NCI-H1436 (cell line): ENCODE measurements at places on chromosomes 1 and 21.

- no peak for DNase-seq
These were observed 65.7 kb downstream of the TMCO4 start for GRCh38 chr1:19734056-19734455.

GRCh38 chr1:231424950-231425805 lies 3.1 kb upstream of the EGLN1 start:
- DNase-seq = no peak

DNA sequence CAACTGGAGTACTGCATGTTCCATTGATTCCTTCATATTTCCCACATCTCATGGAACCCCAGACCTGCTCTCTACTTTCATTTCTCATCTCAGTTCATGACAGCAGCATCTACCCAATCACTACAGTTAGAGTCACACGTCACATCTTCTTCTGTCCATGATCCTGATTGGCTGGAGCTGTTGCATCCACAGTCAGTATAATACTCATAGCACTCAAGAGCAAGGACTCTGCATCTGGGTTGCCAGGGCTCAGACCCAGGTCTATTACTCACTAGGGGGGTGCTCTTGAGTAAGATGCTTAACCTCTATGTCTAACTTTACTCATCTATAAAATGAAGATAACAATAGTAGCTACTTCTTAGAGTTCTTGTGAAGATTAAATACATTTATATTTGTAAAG lies 4.4 kb upstream of the XPR1 start:
- no peak for DNase-seq

DNA sequence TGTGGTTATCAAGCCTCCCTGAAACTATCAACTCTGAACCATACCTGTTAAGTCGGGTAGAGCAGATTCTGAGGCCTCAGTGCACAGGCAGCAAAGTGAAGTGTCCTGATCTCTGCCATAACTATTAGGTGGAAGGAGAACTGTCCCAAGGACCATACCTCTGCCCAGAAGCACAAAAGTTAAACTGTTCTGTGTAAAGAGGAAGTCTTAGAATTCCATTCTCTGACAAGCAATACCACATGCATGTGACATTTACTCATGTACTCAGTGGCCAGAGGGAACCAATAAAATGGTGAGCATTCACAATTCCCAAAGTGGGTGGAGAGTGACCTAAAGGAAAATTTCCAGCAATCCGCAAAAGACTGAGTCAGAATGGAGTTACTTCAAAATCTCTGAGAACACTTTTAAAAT lies 61.0 kb downstream of the TOR3A start:
- DNase-seq = no peak

DNA sequence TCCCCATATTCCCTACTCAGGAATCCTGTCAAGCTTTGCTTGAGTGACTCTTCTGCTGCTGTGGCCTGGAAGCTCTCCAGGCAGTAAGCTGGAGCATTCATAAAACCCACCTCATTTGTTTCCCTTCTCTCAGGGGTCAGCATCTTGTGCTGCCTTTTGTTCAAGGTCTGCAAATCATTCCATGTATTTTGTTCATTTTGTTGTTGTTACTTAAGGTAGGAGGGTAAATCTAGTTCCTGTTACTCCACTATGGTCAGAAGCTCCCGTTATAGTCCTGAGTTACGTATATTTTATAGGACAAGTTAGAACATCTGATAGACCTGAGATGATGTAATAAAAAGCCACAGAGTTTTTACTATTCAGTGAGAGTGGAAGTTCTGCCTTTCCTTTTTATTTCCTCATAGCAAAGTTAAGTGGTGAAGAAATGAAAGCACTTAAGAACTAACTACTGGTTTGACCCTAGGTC lies 9.9 kb downstream of the SYNJ1 start:
- no peak for DNase-seq

GRCh38 chr1:87180682-87181081 lies 148.0 kb upstream of the LMO4 start:
- DNase-seq = no peak

DNA sequence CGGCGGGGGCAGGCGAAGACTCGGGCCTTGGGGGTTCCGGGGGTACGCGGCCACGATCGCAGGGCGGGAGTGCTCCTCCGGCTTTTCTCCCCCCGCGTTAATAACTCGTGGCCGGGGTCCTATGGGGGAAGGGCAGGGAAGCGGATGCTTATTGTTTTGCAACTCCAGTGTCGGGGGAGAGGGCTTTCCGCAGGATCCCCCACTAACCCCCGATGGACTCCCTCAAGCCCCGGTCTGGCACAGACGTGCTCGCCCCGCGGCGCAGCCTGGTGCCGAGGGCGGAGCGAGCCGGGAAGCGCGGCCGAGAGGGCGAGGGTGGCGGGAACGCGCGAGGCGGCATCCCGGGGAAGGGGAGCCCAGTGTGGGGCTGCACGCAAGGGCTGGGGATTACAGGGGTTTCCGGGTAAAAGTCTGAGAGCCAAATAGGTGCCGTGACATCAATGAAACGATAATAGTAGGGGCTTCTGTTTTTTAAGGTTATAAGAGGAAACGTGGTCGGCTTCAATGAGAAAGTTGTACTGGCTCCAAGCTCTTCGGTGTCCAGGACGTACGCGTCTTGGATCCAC lies 772 bp downstream of the UCK2 start:
- DNase-seq = peak; percentile 31

- DNase-seq = no peak
These were observed 20.5 kb downstream of the HIVEP3 start for GRCh38 chr1:41898191-41898713.

DNA sequence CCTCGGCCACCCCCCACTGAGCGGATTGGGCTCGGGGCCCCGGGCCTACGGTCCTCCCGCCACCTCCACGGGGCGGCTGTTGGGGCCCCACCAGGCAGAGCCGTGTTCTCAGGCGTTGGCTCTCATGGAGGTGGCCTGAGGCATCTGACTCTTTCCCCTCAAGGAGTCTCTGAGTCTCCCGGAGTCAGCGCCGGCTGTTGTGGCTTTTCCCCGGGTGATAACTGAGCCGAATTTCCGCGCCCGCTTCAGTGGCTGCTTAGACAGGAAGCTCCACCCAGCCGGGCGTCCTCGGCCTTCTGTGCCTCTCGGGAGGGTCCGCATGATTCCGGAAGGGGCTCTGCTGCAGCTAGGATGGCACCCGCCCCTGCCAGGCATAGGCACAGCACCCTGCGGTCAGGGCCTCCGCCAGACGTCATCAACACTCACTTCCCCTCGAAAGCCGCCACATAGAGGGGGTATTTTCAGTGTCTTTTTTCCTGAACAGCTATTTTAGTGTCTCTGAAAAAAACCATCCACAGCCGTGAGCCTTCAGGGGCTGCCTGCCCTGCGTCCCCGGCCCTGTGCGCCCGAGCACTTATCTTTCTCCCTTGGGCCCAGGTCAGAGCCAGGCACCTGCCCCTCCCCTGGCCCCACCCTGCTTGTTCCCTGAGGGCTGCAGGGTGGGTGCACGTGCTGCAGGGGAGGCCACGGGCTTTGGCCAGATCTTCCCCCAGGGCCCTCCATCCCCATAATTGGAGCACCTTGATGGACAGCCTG lies 72.9 kb downstream of the SKI start:
- DNase-seq = no peak

DNA sequence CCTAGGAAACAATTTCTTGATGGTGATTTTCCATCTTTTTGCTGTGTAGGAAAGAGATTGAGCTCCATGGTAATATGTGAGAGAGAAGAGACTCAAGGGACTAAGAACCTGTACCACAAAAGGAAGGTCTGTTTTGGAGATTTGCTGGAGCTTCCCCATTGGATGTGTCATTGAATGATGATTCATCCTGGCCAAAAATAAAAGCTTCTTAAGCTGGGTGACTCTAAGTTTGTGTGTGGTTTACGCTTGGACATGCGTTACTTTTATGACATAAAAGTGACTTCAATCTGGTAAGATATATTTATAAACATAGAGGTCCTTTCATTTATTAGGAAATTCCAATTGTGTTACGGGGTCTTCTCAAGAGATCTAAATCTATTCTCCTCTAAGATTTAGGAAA lies 17.4 kb upstream of the IL19 start:
- no peak for DNase-seq

DNA sequence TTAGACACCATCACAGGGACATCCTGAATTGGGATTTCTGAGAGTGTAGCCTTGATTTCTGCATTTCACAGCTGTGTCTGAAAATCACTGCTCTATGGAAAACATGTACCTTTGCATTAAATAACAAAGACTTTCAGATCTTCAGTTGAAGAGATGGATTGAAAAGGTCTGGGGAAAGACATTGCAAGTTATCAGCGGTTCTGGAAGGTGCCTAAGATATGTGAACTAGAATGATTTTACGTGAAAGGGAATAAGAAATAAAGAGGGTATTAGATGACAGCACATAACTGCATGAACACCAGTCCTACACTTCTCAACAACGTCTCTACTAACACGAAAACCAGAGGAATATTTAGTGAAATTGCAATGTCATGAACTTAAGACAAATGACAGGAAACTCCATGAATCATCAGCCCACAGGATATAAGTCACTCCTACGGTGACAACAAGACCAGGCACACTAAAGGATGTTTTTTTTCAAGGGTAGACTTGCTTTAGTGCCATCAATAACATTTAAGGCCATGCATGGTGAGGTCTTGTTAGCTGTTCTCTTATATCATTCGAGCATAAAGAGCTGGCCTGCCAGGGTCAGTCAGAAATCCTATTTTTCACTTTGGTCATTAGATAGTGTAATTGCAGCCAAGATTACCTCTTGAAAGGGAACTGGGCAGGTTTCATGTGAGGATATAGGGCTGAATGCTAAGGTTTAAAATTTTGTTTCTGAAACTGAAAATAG lies 283.1 kb downstream of the GRIK1 start:
- DNase-seq = no peak

GRCh38 chr1:8545078-8545477 lies 227.2 kb downstream of the SLC45A1 start:
- no peak for DNase-seq

GRCh38 chr1:214848101-214848500 lies 234.4 kb upstream of the KCNK2 start:
- DNase-seq = no peak

GRCh38 chr1:233473549-233474204 lies 140.2 kb upstream of the KCNK1 start:
- DNase-seq = no peak

- DNase-seq = no peak
These were observed 16.2 kb upstream of the DISC1 start for GRCh38 chr1:231610388-231610787.

- no peak for DNase-seq
These were observed 47.4 kb downstream of the PLA2G4A start for GRCh38 chr1:186875896-186876835.

GRCh38 chr21:45264146-45264911 lies 23.4 kb downstream of the POFUT2 start:
- no peak for DNase-seq

GRCh38 chr1:213997038-213997771 lies 9.4 kb downstream of the PROX1 start:
- no peak for DNase-seq

- no peak for DNase-seq
These were observed 34.8 kb downstream of the CLCA1 start for GRCh38 chr1:86503406-86504136.

DNA sequence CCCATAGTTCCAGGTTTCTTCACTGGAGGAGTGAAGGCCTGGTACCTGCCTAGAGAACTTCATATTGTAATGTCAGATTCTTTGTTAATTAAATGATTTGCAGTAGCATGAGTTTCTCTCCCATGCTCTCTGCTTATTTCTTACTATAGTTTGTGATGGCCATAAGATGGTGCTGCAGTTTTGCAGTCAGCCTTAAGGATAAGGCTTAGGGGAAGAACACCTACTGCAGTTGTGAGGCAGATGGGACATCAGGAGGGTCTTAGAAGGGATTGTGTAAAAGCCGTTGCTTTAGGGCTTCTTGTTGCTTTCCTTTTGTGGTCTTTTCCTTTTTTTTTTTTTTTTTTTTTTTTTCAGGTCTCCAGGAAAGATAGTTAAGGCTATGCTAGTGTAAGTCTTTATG lies 61.8 kb downstream of the MACF1 start:
- no peak for DNase-seq

DNA sequence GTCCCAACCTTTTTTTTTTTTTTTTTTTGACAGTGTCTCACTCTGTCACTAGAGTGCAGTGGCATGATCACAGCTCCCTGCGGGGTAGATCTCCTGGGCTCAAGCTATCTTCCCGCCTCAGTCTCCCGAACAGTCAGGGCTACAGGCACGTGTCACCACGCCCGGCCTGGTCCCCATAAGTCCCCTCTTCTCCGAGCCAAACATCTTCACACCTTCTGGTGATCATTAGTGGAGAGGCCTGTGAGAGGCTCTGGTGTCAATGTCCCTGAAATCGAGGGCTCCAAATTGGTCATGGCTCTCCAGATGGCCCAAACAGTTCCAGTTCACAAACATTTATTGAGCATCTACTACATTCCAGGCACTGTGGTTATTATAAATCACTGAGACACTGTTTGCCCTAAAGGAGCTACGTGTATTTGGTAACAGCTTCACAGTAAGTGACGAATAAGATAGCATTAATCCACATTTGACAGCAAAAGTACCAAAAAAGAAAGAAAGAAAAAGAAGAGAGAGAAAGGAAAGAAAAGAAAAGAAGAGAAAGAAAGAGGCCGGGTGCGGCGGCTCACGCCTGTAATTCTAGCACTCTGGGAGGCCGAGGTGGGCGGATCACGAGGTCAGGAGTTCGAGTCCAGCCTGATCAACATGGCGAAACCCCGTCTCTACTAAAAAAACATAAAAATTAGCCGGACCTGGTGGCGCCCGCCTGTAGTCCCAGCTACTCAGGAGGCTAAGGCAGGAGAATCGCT lies 867 bp upstream of the TIMM17A start:
- DNase-seq = no peak

- DNase-seq = peak; percentile 21
These were observed 93.2 kb downstream of the CCDC185 start for GRCh38 chr1:223486366-223486765.

GRCh38 chr1:245807306-245807705 lies 652.5 kb downstream of the KIF26B start:
- peak; percentile 54 for DNase-seq

- peak; percentile 74 for DNase-seq
These were observed 64.8 kb downstream of the DNTTIP2 start for GRCh38 chr1:93814059-93814794.

- no peak for DNase-seq
These were observed 4.7 kb downstream of the PGBD5 start for GRCh38 chr1:230421481-230421880.

- no peak for DNase-seq
These were observed 300.8 kb downstream of the HHIPL2 start for GRCh38 chr1:222247081-222247480.
